AG09319 (cell line): ENCODE measurements at places on chromosomes 7 and 10.

DNA sequence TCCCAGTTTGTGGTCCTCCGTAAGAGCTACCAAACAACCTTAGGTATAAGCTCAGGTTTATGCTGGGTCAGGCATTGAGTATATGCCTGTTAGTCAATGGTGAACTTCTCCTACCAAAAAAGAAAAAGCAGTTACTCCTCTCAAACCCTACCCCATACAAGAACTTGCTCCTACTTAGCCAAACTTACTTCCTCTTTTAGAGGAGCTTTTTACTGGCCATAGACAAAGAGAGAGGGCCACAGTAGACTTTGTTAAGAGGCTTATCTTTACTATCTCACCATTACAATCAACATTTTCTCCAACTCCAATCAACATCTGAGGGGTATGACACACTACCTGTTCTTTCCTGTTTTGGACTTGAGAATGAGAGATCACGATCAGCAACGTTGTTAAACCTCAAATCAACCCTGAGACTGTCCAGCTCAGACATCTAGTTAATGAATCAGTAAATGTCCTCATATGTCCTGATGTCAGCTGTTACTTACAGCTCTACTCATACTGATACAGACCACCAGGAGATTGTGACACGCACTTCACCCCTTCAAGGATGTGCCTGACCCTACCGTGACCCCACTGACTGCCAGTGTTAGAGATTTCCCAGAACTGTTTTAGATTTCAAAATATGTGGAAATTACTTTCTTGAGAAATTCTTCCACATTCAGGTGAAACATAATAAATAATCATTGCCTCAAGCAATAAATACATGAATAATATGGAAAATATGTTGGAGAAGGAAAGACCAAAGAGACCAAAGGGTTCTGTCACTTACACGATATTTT is 18.4 kb upstream of the CCDC71L start:
- DNase-seq: no peak

GRCh38 chr7:22871661-22872060 is 49.0 kb upstream of the TOMM7 start:
- no peak for DNase-seq

- no peak for DNase-seq
These were observed 79.0 kb upstream of the EMX2 start for GRCh38 chr10:117463545-117463920.

DNA sequence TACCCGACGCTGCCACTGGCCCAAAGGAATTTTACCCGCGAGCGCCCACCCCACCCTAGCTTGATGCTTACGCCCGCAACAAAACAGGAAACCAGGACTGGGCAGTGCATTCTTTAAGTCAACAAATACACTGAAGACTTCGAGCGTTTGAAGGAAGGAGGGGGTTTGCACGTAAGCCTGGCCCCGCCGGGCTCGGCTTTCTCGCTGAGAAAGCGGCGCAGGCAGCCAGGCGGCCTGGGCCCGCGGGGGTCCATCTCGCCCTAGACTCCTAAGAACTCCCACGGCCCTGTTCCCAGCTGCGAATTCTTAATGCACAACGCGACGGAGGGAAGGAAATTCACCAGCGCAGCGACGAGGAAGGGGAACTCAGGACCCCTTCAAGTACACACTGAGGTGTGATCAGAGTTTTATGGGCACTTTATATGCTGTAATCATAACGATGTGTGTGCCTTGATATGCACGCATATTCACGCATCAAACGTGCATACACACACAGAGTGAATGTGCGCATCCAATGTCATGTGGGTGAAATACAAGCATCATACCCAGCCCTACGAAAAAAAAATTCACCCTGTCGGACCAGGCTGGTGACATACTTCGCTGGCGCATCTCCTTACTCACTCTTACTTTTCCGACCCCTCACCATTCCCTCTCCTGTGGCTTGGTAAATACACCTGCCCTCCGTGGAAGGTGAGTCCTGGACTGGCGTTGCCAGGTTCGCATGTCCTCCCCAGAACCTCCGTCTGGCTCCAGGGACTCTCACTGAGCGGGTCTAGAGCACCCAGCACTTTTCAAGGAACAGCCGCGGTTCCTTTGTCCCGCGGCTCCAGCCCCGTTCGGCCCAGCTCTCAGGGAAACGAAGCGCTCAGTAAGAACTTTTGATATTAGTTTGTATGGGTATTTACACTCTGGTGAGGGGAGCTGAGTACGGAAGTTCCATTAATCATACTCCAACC is 5.7 kb upstream of the HOXA13 start:
- DNase-seq: no peak
